ENCODE measurements at places on chromosomes 16 and 17. TPM values are rescaled to one million over a fixed set of nuclear protein-coding genes. Genes with fewer than 3 reads are reported as not detected.

The TMEM238L gene
- not detected for total RNA-seq

The NUPR1 gene
- not detected for total RNA-seq

The CETP gene
- total RNA-seq, result not detected

The TOM1L1 gene
- total RNA-seq, result 1.2 TPM

The FBXO39 gene
- not detected for total RNA-seq

The C16orf74 gene
- 0.64 TPM for total RNA-seq

The SLC13A2 gene
- not detected for total RNA-seq

The KRTAP1-1 gene
- total RNA-seq, result not detected

The POLDIP2 gene
- total RNA-seq, result 76.5 TPM

The KRT40 gene
- not detected for total RNA-seq

The SDK2 gene
- total RNA-seq, result 0.50 TPM

The CACNA1H gene
- total RNA-seq, result 0.84 TPM

The FOXN1 gene
- total RNA-seq, result not detected

The CCL7 gene
- not detected for total RNA-seq

The HSBP1 gene
- total RNA-seq, result 72.8 TPM

The PRCD gene
- total RNA-seq, result not detected

Data from activated naive CD4-positive, alpha-beta T cell treated with anti-CD3 and anti-CD28 coated beads for 36 hours (primary cell).